Activated T-helper 1 cell treated with anti-CD3 and anti-CD28 coated beads, Interleukin-2, amount 50 U/mL, for 16 hours (primary cell): ENCODE measurements at places on chromosomes 12 and 14.
A peak's percentile ranks its signal among the peaks of the same experiment; 100 is the strongest.

DNA sequence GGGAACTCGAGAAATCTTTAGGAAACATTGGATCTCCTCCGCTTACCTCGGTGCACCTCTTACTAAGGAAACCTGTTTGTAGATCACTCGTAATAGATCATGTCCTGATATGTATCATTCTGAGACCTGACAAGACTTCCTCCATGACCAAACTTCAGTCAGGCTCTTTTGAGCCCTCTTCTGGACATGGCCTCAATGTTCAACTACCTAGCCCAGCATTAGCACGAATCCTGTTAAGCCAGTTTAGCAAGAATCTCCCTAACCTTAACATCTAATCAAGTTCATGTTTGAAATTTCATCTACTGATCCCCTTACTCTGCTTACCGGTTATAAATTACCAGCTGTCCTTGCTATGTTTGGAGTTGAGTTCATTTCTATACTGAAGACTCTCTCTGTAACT, 713.9 kb upstream of the USP15 start:
- DNase-seq: no peak

GRCh38 chr12:47762850-47763465, 4.3 kb upstream of the RAPGEF3 start:
- DNase-seq: no peak

GRCh38 chr14:73727166-73727565, 13.0 kb upstream of the PNMA1 start:
- no peak for DNase-seq

- DNase-seq: no peak
Measured at GRCh38 chr12:49874142-49874897, 29.4 kb downstream of the FAIM2 start.

GRCh38 chr14:104553166-104554087, 26.1 kb upstream of the C14orf180 start:
- no peak for DNase-seq

DNA sequence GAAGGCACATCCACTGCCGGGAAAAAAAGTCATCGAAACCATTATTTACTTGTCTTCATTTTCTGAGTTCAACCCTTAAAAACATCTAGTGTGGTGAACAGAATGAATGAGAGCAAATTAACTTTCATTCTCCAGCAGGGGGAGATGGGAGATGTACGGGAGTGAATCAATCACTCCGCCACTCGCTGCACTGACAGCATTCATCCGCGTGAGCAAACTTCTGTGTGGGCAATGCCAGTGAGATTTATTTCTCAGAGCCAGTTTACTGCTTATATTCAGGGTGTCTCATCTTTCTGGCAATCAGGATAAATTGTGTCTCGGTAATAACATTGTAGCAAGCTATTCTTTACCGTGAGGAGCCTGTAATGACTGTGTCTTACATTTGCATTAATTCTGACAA, 463.6 kb upstream of the MIS18BP1 start:
- DNase-seq: no peak

DNA sequence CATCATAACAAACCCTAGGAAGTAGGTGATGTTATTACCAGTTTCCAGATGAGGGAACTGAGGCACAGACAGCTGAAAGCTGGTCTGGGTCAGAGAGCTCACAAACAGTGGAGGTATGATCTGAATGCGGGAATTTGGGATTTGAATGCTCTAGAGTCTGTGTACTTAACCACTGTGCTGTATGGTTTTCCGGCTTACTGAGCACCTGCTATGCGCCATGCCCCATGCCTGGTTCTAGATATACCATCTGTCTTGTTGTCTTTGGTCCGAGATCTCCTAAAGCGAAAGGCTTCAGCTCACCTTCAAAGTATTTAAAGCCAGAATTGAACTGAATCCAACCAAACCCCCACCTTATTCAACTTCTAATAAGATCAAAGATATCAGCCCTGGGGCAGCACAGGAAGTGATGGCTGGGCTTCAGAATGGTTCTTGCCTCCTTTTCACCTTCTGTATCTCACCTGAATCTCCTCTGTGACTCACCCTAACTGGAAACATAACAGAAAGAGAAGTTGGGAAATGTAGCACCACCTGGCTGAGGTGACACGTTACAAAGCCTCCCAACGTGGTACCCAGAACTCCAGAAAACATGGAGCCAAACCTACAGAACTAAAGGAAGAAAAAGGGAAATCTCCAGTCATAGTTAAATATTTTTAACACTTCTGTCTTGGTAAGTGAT, 54.3 kb downstream of the PRMT8 start:
- DNase-seq: no peak

DNA sequence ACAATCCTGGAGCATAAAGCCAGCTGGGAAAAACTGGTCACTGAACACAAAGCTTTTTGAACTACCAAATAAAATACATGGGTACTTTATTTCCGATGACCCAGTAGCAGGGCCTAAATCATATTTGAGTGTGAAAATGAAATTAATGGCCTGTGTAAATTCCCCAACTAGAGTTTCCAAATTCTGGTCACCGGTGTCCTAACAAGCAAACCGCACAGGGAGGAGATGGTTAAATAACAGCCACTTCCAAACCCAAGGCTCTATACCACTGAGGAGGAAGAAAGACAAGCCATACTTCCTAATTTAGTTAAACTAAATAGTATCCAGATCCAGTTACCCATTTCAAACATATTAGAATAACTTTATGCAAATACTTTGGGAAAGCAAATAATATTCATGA, 40.1 kb upstream of the DUSP6 start:
- DNase-seq: no peak

DNA sequence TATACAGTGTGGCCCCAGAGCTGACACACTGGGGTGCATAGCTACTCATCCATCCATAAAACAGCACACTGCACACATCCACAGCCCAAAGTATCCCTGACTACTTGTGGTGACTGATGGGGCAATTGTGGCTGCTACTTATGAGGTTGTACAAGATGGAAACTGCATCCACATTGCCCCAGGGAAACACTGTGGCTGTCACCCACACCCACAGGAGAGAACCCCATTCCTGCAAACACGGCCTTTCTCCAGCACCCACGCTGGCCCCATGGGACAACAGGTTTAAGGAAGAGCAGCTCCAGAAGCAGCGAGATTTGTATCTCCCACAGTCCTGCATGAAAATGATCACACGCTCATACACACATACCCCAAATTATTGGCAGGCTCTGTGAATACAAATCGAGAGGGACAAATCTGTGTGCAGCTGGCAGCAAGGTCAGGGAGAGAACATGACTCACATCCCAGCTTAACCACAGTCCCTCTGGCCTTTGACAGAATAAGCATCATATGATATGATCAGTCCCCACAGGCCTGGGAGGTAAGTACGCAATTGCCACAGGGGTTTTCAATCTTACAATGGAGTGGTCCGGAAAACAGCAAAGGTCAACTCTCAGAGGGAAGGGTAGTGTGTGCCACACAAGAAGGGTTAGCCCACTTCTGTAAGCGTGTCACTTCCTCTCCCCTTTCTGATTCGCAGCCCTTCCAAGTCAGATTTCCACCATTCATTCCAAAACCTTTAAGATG, 61.9 kb downstream of the ESR2 start:
- DNase-seq: no peak

DNA sequence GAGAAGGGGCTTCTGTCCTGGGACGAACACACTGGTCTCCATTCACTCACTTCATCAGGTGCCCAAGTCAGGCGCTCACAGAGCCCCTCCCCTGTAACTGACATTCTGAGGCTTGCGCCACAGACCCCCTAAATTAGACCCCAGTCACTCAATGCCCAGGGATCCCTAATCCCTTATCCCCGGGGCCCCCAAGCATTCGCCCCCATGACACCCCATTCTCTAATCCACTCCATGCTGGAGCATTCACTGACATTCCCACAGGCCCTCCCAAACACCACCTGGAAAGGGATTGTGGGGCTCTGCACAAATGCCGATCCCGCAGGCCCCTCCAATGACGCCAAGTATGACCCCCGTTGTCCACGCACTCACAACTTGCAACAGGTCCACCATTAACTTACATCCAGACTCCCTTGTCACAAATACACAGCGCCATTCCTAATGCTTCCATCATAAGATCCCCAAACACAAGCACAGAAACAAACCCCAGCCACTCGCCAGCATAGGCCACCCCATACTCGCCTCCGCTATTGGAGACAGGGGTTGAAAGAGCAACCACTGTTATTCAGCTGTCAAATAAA, 1.5 kb downstream of the ZNF605 start:
- DNase-seq: no peak

DNA sequence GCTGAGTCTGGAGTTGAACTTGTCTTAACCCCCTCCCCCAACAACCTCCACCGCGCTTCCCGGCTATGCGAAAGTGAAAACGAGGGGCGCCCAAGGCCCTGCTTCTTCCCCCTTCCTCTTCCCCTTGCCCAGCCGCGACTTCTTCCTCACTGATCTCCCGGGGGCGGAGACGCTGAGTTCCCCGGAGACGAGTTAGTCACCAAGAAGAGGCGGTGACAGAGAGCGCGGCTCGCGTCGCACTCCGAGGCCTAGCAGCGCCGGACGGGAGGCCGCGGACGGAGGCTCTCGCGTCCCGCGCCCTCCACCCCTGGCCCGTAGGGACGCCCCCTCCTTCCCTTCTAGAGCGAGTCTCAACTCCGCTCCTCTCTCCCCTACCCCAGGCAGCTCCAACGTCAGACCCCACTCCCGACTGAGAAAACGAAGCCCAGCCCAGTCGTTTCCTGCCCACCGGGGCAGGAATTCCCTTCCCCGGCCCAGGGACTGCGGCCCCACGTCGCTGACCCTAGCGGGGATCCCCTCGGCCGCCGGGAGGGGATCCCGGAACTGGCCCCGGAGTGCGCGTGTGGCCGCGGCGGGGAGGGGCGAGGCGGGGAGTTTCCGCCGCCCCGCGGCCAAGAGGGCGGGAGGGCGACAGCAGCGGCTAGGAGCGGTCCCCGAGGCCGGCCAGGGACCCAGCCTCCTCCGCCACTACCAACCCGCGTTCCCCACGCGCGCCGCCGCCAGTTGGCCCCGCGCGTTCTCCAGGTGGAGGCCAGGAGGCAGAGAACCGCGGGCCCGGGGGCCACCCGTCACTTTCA, 1.4 kb downstream of the BAZ1A start:
- peak; percentile 60 for DNase-seq

- no peak for DNase-seq
Measured at GRCh38 chr14:56189307-56189706, 71.1 kb downstream of the PELI2 start.

- no peak for DNase-seq
Measured at GRCh38 chr14:21863289-21863688, 189.7 kb upstream of the OR4E1 start.

DNA sequence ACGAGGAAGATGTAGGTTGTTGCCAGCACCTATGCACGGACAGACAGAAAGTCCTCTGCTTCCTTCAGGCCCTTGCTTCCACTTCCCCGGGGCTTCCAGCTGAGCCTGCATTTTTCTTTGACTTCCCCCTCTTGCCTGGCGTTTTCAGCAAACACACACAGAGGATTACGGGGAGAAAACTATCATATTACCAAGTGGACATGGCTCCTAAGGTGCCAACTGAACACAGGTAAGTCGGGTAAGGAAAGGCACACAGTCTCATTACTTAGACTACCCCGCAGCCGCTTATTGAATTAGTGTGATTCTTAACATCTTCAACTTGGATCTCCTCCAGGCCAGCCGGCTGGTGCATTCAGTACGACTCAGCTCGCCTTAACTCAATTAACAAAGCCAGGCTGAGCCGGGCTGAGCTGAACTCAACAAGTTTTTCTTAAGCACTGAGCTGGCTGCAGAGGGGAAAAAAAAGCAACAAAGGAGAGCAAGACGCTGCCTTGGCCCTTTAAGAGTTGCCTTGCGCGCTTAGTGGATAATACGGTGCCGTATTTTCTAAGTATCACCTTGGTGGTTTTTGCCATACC, 19.2 kb upstream of the MAP1LC3B2 start:
- DNase-seq: no peak

DNA sequence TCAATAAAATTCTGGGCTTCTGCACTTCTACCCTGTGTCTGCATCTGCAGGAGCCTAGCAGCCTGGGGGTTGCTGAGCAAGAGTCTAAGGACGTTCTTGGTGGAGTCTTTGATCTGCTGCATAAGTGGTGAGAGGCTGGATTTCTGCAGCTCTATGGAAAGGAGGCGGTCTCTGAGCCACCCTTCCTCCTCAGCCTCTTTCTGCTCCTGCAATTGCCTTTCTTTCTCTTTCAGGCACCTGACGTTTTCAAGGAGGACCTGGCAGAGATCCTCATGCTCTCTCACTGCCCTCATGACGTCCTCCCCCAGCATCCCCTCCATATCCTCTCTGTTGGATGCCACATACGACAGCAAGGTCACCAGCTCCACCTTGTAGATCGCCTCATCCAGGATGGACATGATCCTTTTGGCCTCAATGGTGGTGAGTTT, 13.6 kb upstream of the TPCN1 start:
- no peak for DNase-seq

- no peak for DNase-seq
Measured at GRCh38 chr12:120588948-120589930, 8.0 kb upstream of the POP5 start.

GRCh38 chr14:103930051-103930604, 1.9 kb downstream of the TDRD9 start:
- DNase-seq: no peak

- no peak for DNase-seq
Measured at GRCh38 chr14:99559286-99559990, 44.6 kb downstream of the CCDC85C start.

GRCh38 chr12:46084666-46085631, 94.6 kb upstream of the SCAF11 start:
- DNase-seq: no peak

DNA sequence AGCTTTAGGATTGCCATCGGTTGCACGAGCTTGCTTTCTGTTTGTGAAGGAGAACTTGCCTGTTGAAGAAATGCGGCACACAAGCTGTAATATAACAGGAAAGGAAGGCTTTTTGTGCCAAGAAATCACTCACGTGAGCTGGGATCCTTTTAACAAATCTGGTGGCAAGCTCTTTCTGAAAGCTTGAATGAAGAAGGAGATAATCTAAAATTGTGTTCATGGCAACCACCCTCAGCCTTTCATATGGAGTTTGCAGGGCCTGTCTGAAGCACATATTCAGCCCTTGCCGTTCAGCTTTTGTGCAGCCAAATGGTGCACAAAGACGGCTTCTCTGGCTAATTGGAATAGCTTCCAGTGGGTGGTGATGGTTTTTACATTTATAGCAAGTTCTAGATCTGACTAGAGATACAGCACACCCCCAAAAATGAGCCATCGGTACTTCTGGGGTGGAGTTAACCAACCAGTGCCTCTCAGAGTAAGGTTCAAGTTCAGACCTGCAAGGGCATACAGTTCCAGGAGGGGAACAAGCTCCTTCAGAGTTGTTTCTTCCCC, 107.4 kb downstream of the AEBP2 start:
- no peak for DNase-seq
